ENCODE measurements at places on chromosomes 2 and 18.

DNA sequence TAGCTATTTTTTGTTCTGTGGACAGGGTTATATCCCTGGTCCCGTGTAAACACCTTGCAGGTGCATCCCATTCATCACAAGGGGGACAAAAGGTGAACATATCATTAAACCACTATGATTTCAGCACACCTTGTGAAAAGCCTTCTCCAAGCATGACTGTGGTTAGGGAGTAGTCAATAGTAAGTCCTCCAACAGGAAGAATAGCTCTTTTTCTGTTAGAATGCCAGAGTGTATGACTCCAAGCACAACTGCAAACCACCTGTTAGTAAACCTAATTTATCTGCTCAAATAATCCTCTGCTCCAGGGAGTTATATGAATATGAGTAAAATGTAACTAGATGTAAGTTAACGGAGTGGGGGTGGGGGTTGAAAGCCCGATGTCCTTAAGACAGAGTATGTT is 240.5 kb downstream of the AGPS start:
- DNase-seq: no peak

DNA sequence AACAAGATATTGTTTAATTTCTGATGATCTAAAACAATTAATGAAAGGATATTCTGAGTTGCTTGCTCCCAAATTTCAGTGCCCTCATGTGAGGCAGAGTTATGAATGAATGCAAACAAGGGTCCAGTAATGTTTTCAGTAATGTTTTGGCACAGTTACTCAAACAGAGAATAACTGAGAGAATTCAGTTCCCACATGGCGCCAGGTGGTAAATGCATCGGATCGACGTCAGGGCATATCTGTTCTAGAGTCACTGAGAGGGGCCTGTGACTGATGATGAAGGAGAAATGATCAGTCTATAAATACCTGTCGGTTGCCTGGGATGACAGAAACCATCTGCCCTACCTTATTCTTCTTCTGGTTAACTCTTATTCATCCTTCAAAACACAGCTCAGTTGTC is 81.4 kb downstream of the KCNS3 start:
- no peak for DNase-seq

DNA sequence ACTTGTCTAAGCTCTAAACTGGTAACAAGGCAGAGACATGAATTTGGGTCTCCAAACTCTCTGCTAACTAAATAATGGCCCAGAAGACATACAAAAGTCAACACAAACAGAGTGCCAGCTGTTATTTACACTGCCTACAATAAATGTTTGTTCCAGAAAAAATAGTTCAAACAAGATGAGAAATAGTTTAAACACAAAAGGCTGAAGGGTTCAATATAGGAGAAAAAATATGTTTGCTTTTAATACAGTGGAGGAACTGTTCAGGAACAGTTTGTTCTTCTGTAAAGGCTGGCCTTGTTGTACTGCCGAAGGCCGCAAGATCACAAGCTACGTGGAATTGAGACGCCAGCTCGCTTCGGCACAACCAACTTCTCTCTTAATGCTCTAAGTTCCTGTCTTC is 74.6 kb downstream of the AFF3 start:
- DNase-seq: no peak

DNA sequence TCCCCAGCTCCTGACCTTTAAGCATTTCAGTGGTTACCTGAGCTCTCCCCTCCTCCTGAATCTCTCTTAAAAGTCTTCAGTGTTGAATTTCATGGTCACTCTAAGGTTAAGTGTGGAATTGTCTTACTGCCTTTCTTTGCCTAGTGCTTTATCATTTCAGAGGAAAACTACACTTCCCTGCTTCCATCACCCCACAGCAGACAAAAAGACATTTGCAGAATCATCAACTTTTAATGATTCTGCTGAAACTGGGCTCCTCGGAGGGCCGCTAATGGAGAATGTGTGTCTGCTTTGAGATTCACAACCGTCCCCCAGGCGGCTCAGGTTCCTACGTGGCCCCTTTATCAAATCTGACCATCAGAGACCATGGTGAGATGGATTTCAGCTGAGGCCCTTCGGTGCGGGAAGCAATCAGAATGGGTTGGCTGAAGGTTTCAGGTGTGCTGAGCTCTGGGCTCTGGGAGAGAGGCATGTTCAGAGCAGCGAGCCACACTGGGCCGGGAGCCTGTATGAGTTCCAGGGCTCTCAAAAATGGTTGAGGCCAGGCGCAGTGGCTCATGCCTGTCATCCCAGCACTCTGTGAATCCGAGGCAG is 41.9 kb upstream of the TBC1D8 start:
- no peak for DNase-seq

DNA sequence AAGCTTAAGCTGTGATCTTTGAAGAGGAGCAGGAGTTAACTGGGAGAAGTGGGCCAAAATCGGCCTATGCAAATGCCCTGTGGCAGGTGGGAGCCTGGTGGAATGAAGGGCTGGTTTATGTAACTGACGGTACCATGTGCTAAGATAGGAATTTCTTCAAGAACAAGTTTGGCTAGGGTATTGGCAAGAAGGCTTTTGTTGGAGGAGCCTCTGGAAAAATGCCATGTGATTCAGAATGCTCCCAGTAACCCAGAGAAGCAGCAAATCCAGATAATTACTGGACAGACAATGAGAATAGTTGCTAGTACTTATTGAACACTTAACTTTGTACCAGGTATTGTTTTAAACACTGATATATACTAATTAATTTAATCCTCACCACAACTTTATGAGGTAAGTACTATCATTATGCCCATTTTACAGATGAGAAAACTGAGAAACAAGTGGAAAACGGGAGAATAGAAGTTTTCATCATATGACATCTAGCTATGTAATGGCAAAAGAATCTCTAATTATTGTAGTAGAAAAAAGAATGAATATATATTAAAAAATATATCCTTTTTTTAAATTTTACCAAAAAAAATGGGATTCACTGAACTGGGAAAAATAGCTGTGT is 9.1 kb upstream of the FAM124B start:
- DNase-seq: no peak

GRCh38 chr18:68676913-68677312 is 38.0 kb downstream of the TMX3 start:
- DNase-seq: no peak

DNA sequence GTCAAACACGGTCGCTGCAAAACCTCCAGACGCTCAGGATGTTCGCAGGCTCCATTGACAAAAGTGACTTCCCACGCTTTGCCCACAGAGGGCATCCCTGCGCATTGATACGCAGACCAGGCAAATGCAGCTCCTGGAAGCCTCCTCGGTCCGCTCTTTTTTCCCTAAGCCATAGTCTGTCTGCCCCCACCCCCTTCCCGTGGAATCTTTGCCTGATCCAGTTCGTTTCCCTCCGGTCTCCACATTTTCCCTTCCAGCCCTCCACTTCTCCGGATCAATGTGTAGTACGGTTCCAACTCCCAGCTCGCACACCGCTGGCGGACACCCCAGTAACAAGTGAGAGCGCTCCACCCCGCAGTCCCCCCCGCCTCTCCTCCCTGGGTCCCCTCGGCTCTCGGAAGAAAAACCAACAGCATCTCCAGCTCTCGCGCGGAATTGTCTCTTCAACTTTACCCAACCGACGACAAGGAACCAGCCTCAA is at the start of gene DCC:
Gene DCC (plus strand): TSS at position 307 of the 481 bp plus-strand sequence. CDS start 591 bp downstream, outside the sequence.
- peak; percentile 69 for DNase-seq

DNA sequence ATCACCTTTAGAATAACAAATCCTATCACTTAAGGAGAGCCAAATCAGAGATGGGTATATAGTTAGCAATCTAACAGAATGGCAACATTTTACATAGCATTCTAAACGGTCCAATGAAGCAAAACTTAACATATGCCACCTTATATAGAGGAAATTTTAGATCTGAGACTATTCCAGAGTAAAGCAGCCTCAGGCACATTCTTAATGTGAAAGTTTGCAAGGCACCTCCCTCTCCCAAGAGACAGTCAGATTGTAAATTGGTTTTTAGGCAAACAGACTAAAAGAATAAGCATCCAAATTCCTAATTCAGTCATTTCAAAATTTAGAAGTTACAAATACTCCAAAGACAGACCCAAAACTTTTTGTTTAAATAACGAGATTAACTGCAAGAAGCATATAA is 292.9 kb downstream of the STK39 start:
- DNase-seq: no peak

DNA sequence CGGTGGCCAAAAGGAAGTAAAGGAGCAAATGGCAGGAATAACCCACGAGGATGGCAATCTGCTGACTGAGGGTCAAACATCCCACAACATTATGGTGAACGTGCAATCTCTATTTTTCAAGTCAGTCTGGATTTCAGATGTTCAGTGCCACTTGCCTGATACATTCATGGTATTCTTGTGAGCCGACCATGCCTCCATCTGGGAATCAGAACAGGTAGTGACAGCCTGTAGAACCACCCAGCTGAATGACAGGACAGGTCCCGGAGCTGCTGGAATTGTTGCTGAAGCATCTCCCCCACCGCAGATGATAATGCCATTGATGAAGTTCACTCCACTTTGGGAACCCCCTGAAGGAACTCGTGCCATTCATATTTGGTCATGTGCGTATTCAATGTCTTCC is 123.2 kb downstream of the CAPN13 start:
- no peak for DNase-seq

- DNase-seq: no peak
Measured at GRCh38 chr18:62329691-62330454, 4.8 kb downstream of the TNFRSF11A start.

DNA sequence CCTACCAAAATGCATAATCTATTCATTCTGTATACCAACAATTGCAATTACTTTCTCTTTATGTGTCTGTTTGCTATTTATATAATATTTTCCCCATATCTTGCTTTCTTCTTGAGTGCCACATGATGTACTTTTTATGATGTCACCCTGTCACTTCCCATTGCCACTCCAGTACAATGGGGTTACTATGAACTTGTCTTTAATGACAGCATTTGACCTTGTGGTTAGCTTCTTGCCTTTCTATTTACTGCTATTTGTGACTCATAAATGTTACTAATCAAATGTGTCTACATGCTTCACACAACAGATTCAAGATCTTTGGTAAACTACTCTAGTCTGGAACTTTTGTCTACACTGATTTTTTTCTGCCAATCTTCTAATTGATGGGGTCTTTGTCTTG is 486.3 kb downstream of the NR4A2 start:
- no peak for DNase-seq

DNA sequence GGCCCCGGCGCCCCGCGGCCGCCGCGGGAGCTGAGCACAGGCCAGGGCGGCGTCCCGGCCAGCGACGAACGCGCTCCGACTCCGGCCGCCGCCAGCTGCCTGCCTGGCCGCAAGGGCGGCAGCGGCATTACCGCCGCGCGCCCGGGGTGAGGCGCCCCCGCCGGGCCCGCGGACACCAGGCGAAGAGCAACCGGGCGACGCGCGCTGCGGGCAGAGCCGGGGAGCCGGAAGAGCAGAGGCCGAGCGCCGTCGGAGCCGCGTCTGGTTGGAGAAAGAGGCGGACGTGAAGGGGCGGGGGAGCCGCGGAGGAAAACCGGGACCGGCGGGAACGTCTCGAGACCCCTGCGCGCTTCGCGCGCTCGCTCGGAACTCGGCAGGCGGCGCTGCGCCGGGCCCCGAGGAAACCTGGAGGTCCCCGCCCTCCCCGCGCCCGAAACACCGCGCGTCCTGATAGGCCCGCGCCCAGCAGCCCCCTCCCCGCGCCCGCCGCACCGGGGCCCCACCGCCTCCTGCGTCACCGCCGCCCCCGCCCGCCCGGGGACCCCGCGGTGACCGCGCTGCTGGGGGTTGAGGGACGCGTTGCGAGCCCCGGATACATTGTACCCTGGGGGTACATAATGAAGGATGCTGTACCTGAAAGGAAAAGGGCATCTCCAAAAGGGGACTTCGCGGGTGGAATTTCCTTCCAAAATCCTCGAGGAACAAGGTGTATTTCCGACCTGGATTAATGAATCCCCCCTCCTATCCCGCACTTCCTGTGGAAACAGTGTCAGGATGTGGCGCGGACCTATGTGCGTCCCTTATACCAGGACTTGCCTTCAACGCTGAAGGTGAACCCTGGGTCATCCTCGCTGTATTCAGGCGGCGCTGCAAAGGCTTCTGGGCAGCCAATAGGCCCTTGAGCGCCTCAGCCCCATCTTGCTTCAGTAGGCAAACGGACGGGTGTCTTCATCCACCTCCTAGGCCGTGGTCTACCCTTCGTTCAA is 1.0 kb upstream of the B4GALT6 start:
- DNase-seq: peak; percentile 87

DNA sequence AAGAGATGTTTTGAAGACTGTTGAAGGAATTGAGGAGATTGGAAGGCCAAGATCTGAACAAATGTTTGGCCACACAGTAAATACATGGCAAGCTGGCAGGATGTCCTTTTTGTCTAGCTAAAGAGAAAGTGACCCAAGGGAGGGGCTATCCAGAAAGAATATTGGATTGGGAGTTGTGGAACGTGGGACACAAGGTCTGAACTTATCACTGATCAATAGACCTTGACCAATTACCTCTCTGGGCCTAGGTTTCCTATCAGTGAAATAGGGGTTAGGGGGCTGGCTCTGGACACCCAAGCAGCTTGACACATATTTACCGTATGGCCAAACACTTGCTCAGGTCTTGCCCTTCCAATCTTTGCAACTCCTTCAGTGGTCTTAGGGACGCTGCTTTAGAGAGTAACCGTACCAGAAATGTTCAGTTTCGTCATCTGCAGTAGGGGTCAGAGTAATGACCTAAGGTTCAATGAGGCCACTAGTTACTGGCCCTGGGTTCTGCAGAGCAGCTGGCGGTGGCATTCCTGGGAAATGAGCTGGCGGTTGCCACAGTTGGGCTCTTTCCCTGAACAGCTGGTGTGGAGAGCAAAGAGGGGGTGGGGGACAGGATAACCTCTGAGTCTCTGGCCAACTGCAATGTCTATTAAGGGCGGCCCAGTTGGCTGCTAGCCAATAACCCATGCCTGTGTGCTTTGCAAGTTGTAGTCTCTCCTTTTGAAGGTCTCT is 70.1 kb upstream of the STPG4 start:
- DNase-seq: peak; percentile 74

- no peak for DNase-seq
Measured at GRCh38 chr2:27212626-27213471, 781 bp upstream of the SLC5A6 start.

GRCh38 chr2:63735263-63735662 is 106.4 kb upstream of the UGP2 start:
- no peak for DNase-seq

GRCh38 chr2:75431763-75432162 is 129.0 kb downstream of the EVA1A start:
- DNase-seq: no peak

DNA sequence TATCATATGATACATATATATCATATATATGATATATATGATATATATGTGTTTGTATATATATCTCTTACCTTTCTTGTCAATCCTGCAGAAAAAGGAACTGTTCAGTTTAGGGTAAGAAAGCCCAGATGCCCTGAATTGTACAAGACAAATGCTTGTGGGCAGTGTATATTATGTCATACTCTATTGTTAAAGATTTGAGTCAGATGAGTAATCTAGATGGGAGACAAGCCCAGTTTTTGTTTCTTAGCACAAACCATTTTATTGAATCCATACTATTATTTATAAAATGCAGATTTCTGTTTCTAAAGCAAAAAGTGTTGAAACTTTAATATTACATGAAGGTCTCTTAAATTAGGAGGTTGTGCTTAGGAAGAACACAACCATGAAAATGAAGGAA is 90.6 kb downstream of the VRK2 start:
- DNase-seq: no peak

- no peak for DNase-seq
Measured at GRCh38 chr2:222174450-222174849, 124.3 kb downstream of the PAX3 start.

- DNase-seq: no peak
Measured at GRCh38 chr2:134776836-134777235, 58.0 kb upstream of the TMEM163 start.

- peak; percentile 44 for DNase-seq
Measured at GRCh38 chr2:28664120-28664842, 87.3 kb upstream of the PPP1CB start.

- peak; percentile 76 for DNase-seq
Measured at GRCh38 chr2:112749755-112750559, 14.5 kb downstream of the CKAP2L start.

Data from right forelimb (tissue), 1 donor.